CD4-positive, alpha-beta memory T cell (primary cell): ENCODE measurements at places on chromosomes 2 and 18. TPM values are rescaled to one million over a fixed set of nuclear protein-coding genes. Genes with fewer than 3 reads are reported as not detected.

GRCh38 chr18:60686142-60686541, 313.6 kb upstream of the MC4R start:
- no peak for DNase-seq

DNA sequence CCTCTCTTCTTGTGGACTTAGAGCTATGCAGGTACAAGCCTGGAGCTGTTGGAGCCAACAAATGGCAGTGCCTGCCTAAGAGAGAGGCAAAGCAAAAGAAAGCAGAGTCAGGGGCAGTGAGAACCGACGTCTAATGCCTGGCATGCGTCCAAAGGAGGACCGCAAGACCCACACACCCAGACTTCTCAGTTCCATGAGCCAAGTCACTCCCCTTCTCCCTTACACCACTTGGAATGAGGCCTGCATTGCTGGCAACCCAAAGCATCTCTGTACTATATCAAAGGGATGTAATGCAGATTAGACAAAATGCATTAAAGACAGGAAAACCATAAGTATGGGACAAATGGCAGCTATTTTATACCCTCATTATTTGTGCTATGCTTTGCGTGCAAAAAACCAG, 49.9 kb upstream of the RNU4ATAC start:
- DNase-seq: no peak

- DNase-seq: no peak
Observed at GRCh38 chr2:133821107-133821760, 253.0 kb upstream of the NCKAP5 start.

DNA sequence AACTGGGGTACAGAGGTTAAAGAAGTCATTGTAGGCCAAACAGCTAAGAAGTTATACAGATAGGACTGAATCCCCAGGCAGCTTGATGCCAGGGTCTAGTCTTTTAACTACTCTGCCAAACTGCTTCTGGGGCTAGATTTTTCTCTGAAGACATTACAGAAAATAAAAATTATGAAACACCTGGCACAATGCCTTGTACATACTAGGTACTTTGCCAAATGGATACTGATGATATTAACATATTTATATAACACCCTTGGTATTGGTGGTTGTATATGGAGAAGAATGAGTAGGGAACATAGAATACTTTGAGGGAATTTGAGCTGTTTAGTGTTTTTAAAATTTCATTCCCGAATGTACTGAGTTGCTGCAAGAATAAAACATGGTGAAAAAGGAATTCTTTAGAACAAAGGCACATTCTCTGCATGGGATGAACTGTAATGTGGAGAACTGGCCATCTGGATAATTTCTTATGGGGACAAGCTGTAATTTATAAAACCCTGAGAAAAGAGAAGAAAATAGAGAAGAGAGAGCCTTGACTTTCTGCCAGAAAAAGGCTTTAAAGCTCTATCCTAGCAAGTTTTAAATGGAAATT, 210.9 kb upstream of the TMEM200C start:
- no peak for DNase-seq

DNA sequence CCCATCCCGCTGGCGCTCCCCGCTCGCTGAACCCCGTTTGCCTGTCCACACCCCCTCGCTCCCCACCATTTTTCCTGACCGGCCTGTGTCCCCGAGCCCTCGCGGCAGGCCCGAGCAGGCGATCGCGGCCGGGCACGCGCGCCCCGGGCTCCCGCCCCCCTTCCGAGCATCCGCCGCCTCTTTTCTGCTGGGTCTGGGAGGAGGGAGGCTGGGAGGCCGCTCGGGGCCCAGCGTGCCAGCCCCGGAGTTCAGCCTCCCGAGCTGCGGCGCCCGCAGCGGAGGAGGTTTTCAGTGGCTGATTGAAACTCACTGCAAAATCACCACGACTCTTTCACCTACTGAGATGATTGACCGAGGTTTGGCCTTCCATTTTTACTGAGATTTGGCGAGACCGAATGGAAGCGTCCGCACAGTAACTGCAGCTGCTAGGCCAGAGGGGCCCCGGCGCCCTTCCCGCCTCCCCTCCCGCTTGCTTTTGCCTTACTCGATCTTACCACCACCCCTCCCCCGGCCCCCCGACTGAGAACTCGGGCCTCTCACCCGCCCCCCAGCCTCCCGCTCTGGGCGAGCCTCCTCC, 4.8 kb downstream of the SOX11 start:
- DNase-seq: no peak

DNA sequence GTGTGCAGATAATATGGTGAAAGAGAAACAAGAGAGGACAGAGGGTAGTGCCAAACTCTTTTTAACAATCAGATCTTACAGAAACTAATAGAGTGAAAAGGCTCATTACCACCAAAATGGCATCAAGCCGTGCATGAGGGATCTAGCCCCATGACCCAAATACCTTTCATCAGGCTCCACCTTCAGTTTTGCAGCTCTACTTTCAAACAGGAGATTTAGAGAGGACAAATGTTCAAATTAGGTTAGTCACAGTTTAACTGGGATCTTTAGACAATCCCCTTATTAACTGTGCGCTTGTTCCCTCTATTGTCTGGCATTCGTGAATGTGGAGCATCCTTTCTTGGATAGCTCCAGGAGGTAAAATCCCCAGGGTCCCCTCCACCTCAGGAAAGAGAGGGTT, 1209.3 kb upstream of the CHAC2 start:
- no peak for DNase-seq

DNA sequence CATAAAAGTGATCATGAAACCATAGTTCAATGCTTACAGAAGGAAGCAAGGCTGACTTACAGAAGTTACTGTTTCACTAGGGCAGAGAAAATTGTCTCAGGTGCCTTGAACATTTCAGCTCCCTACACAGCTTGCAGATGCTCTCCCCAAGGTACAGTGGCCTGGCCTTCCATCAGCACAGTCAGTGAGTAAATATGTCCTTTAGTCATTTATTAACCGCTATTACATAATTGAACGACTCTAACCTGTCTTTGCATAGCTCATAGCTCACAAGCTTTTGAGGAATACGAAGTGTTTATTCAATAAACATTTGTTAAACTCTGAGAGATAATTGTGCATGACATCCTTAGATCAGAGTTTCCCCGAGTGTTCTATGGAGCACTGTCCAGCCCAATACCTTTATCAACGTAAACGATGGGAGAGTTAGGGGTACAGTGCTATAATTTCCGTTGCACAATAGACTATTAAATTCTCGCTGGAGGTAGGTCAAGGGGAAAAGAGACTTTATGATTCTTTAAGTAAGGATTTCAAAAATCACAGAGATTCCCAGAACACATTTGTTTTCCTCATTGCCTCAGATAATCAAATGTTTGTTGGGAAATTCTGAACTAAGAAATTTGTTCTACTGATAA, 677.8 kb downstream of the TSN start:
- DNase-seq: no peak

GRCh38 chr2:209817844-209818271, 46.2 kb downstream of the UNC80 start:
- no peak for DNase-seq

GRCh38 chr2:170165129-170165528, 12.8 kb upstream of the MYO3B start:
- DNase-seq: no peak

GRCh38 chr2:170341684-170342623, 164.0 kb downstream of the MYO3B start:
- no peak for DNase-seq

GRCh38 chr2:218285604-218286003, 6.7 kb downstream of the TMBIM1 start:
- no peak for DNase-seq

DNA sequence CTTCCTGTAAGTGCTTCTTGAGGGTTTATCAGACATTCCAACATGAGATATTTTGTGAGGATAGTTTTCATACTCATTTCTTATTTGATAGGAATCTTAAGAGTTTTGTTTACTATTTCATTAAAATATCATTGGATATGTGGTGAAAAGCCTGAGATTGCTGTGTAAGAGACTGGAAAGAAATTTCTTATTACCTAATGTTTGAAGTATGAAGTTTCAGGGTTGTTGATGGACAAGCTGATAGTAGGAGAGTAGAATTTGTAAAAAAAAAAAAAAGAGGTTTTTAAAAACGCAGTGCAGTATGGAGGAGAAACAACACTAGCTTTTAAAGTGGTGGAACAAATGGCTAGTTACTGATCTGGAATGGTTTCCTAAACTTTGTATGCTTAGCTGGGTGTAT, 7.7 kb downstream of the EPB41L5 start:
- DNase-seq: no peak

DNA sequence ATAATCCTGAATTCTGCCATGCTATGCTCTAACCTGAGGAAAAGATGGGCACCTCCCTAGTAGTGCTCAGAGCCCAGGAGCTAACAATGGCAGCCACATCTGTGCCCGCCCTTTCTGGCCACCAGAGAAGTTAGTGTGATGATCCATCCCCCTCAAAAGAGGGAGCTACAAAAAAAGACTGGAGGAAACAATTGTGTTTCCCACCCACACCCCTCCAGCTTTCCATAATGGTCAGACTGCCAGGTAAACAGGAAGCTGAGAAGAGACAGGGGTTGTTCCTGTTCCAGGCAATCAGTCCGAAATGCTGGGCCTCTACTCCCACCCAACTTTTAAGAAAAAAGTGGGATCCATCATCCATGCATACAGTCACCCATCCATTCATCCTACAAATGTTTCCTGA, 3.2 kb downstream of the TBC1D8 start:
- no peak for DNase-seq

DNA sequence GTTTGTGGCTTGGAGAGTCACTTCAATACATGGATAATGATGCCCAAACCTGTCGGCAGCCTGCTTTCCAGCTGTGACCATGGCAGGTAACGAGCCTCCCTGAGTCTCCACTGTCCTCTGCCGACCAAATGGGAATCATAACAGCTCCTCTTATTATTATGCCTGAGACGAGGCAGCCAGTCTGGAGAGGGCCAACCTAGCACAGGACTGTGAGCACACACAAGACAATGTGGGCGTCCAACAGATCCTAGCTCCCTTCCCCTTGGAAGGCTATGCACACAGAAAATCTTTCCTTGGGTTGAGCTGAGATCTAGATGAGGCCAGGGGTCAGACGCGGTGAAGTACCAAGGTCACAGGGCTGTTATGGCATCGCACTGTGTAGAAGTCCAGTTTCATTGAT, 890 bp upstream of the SLC4A3 start:
- DNase-seq: no peak

- no peak for DNase-seq
Observed at GRCh38 chr2:204946892-204947291, 401.6 kb downstream of the PARD3B start.

GRCh38 chr2:239979243-239980023, 45.7 kb downstream of the NDUFA10 start:
- DNase-seq: no peak

- DNase-seq: no peak
Observed at GRCh38 chr18:80159713-80160636, 50.9 kb downstream of the ADNP2 start.

- DNase-seq: no peak
Observed at GRCh38 chr2:134726645-134727044, 7.8 kb upstream of the TMEM163 start.

DNA sequence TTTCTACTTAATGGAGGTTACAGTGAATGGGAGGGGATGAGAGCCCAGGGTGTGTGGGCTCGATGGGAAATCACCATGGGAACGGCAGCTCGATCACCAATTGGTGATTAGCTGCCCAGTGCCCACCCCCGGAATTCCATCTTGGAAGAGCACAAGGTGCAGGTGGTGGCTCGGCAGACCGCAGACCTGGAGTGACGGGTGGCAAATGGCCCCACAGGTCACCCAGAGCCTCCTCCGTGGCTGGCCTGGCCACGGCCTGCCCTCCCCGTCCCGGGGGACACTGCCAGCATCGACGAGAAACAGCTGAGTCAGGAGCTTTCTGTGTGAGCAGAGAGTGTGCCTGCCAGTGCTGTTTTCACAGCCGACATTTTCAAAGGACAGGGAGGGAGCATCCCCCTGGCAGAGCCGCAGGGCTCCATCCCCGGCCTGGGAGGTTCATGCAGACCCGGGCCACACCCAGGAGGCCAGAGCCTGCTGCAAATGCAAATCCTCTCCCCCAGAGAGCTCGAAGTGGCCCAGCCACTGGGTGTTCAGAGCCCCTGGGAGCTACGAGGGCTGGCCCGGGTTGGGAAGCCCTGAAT, 176.4 kb upstream of the MYT1L start:
- DNase-seq: no peak

GRCh38 chr2:8790739-8791162, 46.7 kb downstream of the KIDINS220 start:
- no peak for DNase-seq

DNA sequence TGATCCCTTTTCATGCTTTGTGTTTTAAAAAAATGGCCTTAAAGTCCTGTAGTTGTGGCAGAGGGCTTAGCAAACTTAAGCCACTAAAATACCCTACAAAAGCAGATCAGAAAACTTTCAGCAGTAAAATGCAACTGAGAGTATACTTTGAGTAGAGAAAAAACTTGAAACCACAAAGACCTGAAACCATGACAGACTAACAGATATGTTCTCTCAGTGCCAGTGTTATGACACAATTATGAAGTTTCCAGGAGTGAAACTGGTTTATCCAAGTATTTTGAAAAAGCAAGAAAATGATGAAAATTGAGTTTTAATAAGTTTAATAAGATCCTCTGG, 74.5 kb downstream of the SPRED2 start:
- DNase-seq: no peak

DNA sequence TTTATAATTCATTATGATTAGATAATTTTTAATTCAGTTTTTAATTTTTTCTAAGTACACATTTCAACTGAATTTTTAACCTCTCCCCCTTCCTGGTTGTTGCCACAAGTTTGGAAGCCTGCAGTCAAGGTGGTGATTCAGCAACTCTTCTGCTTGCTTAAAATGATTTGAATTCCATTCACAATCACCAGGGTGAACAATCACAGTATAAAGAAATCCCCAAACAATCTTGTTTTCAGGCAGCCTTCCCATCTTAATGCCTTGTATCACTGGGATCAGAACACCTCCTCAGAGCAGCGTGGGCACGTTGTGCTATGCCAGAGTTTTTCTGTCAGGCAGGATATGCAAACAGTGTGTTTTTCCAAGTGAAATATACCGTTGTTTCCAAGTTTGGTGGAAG, 46.7 kb upstream of the BARD1 start:
- no peak for DNase-seq

- no peak for DNase-seq
Observed at GRCh38 chr2:161146996-161147395, 13.2 kb upstream of the TANK start.

- DNase-seq: no peak
Observed at GRCh38 chr18:33697498-33697897, 119.5 kb downstream of the ASXL3 start.

DSG1 gene
- total RNA-seq: not detected

RPL37A gene
- total RNA-seq: 3,034 TPM

MYO3B gene
- not detected for total RNA-seq

GAREM1 gene
- total RNA-seq: 0.28 TPM

STARD6 gene
- not detected for total RNA-seq

CRYGC gene
- total RNA-seq: not detected

RAB11FIP5 gene
- total RNA-seq: 10.9 TPM

UPP2 gene
- total RNA-seq: not detected

POU3F3 gene
- not detected for total RNA-seq

TTR gene
- total RNA-seq: not detected

FAM110C gene
- total RNA-seq: 2.5 TPM

NMUR1 gene
- not detected for total RNA-seq

CFAP65 gene
- total RNA-seq: not detected

LCT gene
- total RNA-seq: 0.06 TPM

CRYGD gene
- total RNA-seq: not detected

DSC2 gene
- not detected for total RNA-seq

SATB2 gene
- 0.06 TPM for total RNA-seq

ZNF397 gene
- total RNA-seq: 56.1 TPM

TRABD2A gene
- 90.7 TPM for total RNA-seq

MYO5B gene
- total RNA-seq: not detected
